ENCODE measurements at places on chromosomes 16 and 17. TPM values are rescaled to one million over a fixed set of nuclear protein-coding genes. Genes with fewer than 3 reads are reported as not detected.

- no peak for DNase-seq
Measured at GRCh38 chr17:68595986-68596385, 5.2 kb downstream of the FAM20A start.

Gene DBF4B
- 32.9 TPM for total RNA-seq

Gene SYNGR3
- total RNA-seq: 53.5 TPM

DNA sequence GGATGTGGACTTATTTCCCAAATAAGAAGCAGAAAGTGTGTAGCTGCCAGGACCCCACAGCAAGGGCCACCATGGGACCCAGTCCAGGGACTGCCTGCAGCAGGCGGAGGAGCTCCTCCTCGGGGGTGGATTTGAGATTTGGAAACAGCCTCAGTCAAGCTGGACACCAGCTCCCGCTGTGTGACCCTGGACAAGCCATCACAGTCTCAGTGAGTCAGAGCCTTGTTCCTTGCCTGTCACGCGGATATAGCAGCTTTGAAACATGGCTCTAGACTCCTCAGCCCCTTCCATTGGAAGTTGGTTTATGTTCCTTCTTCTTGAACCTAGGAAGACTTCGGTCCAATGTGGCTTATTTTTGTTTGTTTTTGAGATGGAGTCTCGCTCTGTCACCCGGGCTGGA, 12.5 kb upstream of the DPEP1 start:
- DNase-seq: no peak

GRCh38 chr17:49696233-49696761, 11.5 kb downstream of the SLC35B1 start:
- no peak for DNase-seq

DNA sequence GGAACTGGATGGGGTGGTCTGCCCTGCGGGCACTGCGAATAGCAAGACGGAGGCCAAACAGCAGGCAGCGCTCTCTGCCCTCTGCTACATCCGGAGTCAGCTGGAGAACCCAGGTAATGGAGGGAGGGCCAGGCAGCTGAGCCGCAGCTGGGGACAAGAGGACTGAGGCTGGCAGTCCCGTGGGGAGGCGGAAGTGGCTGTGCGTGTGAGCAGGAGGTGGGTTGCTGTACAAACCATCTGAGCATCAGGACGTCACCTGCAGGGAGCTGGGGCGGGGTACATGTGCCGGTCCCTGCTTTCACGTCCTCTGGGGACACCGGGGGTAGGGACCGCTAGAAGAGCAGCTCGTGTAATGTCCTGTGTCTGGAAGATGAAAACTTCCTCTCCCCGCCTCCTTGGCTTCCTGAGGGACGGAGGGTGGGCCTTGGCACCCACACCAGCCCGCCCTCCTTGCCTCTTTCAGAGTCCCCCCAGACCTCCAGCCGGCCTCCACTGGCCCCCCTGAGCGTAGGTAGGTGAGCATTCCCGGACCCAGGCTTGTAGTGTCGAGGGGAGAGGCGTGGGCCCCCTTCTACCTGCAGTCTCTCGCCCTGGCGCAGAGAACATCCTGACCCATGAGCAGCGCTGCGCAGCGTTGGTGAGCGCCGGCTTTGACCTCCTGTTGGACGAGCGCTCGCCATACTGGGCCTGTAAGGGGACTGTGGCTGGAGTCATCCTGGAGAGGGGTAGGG, 3.7 kb downstream of the ADAD2 start:
- no peak for DNase-seq

Data from WTC11 (cell line).